Naive thymus-derived CD4-positive, alpha-beta T cell (primary cell): ENCODE measurements at places on chromosomes 6 and 20.

DNA sequence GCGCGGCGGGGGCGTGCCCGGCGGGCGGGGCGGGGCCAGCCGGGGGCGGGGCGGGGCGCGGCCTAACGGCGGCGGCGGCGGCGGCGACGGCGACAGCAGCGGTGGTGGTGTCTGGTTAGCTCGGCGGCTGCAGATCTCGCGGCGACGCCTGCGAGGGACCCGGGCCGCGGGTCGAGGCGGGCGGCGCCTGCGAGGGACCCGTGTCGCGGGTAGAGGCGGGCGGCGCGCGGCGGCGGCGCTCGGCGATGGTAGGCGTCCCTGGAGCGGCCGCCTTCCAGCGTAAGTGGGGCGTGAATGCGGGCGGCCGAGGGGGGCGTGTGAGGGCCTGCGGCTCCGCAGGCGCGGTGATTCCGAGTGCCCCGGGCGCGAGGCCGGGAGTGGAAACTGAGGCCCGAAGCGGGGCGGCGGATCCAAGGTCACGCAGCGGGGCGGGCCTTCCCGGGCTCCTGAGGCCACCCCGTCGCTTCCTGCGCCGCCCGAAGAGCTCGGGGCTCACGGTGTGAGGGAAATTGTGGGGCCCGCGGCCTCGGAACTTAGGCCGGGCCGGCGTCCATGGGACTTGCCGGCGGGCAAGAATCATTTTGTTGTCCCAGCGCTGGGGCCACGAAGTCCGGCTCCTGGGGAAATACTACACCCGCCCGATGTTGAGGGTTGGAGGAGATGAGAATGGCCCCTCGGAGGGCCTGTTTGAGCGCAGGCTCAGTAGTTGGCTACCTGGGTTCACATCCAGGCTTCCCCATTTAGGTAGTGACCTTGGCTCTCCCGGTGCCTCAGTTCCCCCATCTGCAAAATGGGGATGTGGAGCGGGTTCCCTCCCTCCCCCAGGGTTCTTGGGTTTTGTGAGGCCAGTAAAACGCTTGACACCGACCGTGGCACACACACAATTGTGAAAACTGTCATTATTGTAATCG, at the start of gene CBFA2T2:
Gene CBFA2T2, plus strand, starts transcription at position 74 of the 911 bp plus-strand sequence. Its CDS starts 172 bp downstream, at position 246.
- DNase-seq = no peak

GRCh38 chr6:72035486-72035885, 149.1 kb downstream of the RIMS1 start:
- DNase-seq = no peak

DNA sequence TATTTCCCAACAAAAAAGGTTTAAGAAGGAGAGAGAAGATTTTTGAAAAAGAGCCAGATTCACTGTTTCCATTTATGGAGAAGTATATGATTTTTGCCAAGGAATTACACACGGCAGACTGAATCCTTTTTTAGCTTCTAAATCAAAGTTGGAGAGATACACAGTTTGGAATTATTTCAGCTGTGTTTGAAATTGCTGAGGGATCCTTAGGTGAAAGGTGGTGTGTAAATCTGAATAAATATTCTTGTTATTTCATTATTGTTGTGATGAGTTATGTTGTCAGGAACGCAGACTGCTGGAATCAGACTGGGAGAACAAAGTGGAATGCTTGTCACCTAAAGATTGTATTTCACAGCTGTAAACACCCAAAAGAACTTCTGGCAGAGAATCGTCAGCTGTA, 168.5 kb upstream of the AKIRIN2 start:
- no peak for DNase-seq

DNA sequence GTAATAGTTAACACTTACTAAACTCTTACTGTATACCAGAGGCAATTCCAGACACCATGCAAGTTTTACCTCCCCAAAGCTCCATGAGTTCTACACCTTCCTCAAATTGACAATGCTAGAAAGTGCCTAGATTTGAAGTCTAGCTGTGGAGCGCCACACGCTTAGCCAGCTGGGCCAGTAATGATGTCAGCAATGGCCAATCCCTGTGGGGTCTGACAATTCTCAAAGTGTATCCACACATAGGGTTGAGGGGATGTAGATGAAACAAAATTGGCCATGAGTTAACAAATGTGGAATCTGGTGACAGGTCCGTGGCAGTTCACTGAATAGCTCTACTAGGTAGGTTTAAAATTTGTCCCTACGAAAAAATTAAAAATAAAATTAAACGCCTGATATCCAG, 1.3 kb downstream of the ZNF343 start:
- no peak for DNase-seq

DNA sequence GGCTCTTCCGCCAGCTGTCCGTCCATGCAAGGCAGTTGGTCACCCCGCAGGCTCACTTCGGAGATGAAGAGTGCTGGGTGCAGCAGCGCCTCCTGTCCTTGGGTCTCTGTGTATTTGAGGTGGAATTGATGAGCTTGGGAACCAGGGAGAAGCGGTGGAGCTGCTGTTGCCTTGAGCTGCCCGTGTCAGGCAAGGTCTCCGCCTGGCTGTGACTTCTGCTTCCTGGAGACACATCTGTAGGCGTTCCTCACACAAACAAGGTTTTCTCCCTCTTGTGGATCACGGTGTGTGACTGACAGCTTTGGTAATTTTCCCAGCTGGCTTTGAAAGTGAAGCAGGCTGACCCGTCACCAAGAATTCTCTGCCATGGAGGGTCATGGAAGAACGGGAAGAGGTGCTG, 2.5 kb upstream of the SLC17A9 start:
- no peak for DNase-seq

DNA sequence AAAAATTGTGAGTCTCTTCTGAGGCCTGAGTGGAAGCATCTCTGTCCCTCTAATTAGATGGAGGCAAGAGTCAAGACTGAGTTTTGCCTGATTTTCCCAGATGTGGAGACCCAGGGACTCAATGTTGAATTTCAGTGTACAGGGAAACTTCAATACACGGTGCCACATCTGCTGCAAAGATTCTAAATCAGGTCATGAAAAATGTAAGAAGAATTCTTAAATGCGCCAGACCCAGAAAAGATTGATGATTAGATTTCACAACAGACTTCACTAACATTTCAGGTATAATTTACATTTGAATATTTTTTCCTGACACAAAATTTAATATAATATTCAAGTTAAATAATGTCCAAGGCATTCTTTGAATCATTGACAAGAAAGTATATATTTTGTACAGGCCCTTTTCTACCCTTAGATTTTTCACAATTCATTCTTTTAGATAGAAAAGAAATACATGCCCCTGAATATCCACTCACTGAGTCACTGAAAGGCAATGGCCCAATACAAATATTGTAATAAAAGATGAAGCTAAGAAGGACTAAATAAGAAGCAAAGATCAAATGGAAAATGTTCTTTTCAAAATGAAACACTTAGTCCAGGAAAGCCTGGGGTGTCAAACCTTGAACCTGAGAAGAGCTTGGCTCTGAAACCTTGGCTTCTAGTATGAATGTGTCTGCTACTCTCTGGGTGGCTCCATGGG, 18.2 kb upstream of the HDGFL1 start:
- no peak for DNase-seq

DNA sequence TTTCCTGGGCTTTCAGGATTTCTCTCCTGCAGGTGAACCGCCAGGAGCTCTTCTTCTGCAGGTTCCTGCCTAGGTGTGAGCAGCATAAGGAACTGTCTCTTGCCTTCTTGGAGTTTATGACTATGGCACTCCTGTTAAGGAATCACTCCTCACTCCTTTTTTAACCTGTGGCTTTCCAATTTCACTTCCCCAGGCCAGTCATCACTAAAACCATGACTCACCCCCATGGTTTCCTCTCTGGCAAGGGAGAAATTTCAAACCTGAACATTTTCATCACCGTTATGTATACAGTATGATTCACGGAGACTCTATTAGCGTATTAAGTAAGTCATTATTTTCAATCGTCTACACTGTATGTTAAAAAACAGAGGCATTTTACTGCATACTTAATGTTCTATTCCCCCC, 78.2 kb upstream of the ARID1B start:
- DNase-seq = no peak

DNA sequence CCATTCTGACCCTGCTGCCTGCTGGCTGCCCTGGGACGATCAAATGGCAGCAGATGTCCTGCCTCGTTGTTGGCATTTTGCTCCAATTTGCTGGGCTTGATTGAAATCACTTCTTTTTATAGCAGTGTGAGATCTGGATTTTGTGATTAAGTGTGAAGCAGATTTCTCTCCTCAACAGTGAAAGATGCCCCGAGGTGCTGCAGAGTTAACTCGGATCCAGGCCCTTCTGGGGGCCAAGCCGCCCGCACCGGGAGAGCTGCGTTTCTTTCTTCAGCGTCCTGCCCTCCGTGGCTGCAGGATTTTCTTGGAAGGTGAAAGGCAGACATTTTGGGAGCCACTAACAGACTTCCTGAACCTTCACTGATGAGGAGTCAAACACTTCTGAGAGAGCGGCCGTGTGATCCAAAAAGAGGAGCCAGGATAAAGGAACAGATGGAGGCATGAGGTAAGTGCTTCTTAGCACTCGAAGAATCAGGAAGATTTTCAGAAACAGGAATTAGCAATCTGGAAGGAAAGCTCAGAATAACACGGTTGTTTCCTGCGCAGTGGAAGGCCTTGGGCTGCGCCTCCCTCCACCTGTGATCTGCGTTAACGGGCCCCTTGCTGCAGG, 139.5 kb upstream of the AFDN start:
- DNase-seq = no peak

DNA sequence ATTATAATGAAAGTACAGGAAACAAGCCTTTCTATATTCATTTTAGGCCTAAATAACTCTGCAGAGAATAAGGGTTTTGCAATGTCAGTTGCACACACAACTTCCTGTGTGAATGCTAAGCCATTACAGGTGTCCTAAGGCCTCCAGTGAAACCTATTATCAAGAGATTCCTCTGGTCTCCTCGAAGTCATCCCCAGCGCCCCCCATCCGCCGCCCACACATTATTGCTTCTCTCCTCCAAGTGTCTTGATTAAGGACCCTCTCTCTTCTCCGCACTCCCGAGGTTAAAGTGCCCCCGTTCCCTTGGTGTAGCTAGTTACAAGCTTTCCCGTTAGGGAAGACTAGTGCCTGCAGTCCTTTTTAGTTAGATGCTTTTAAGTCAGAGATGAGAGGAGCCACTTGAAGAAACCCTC, 1.3 kb downstream of the HIVEP2 start:
- DNase-seq = peak; percentile 74

- no peak for DNase-seq
These were observed 50.1 kb downstream of the EDN3 start for GRCh38 chr20:59350330-59351156.

DNA sequence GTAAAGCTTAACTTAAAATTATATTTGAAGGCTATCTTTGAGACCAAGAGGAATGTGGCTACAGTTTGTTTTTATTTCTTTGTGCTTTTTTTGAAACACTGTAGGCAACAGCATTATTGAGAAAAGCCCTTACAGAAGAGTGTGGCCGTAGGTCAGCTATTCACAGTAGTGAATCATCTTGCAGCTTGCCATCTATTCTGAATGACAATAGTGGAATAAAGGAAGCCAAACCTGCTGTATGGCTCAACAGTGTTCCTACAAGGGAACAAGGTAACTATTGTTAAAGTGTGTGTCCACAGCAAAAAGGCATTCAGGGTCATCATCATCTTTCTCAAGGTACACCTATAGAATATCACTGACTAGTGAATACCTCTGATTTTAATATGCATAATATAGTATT, 88.5 kb downstream of the KIZ start:
- no peak for DNase-seq

DNA sequence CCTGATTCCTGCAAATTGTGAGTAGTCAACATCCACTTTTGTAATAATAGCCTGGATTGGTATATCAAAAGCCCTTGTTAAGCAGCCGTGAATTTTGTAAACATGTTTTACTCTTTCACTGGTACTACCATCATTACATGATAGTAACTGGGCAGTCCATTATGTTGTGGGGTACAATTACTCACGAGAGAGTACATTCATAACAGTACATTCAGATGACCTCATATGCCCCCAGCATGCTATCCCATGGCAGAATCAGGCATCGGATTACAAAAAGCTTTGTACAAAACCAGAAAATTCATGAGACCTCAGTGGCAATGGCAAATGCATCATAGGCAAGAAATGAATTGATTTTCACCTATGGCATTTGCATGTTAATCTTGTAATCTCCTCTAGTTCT, 166.2 kb downstream of the EPM2A start:
- no peak for DNase-seq

DNA sequence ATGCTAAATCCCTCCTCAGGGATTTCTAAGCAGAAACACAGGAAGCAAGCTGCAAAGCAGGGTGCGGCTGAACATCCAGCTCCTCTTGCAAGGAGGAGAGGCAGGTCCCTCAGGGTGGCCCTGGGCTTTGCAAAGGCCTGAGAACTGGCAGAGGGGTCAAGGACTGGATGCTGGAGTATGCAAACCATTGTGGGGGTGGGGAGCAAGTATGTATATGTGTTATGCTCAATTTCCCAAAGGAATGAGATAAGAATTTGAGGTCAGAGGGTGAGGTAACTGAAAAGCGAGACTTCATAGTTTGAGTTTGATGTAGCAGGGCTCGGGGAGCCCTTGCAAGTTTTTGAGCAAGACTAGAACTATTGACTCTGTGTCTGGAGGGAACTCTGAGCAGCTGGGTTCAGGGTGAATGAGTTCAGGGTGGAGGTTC, 11.2 kb downstream of the SLC22A2 start:
- DNase-seq = no peak

DNA sequence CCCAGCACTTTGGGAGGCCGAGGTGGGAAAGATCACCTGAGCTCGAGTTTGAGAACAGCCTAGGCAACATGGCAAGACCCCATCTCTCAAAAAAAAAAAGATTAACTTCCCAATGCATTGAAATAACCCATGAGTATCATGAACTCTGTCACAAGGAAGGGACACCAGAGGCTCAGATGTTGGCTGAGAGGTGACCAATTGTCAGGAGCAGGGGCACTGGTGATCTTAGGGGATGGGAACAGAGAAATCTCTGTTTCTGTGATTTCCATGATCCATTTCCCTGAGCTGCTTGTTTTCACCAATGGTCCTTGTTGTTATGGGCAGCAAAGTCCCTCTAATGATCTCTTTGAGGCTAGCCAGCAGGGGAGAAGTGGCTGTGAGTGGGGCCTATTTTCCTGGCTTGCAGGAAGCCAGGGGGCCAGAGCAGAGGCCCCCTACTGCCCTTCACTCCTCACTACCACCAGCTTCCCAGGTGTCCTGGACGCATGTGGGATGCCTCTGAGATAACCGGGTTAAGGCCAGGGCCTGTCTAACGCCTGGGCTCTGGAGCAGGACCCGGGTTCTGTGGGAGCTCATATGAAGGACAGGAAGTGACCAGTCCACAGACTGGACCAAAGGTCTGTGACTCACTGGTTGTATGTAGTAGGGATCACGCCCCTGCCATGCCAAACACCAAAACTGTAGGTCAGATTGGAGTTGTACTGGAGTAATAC, 54.4 kb downstream of the PCNA start:
- no peak for DNase-seq

DNA sequence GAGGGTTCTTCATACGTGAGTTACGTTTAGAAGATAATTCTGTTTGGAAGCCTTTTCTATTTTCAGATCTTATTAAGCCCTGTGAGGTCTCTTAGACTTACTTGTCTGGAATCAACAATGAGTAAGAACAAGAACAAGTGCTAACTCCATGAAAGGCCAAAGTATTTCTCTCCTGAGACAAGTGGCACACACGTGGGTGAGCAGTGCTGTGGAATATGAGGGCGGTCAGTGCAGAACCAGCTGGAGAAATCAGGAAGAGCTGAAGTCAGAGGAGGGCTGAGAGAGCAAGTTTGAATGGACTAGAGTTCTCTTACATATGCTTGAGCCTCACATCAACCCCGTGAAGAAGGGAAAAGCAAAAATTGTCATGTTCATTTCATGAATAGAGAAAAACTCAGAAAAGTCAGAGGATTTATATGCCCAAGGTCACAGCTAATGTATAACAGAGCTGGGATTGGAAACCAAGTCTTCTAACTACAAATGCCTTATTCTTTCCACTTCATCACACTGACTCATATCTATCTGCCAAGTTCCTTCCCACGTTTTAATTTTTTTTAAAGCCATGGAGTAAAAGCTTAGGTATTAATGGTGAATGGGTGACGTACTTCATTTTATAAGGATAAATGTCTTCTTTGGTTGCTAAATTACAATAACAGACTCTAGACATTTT, 201.3 kb upstream of the DTNBP1 start:
- DNase-seq = no peak
